ENCODE measurements at places on chromosomes 3 and 15.

DNA sequence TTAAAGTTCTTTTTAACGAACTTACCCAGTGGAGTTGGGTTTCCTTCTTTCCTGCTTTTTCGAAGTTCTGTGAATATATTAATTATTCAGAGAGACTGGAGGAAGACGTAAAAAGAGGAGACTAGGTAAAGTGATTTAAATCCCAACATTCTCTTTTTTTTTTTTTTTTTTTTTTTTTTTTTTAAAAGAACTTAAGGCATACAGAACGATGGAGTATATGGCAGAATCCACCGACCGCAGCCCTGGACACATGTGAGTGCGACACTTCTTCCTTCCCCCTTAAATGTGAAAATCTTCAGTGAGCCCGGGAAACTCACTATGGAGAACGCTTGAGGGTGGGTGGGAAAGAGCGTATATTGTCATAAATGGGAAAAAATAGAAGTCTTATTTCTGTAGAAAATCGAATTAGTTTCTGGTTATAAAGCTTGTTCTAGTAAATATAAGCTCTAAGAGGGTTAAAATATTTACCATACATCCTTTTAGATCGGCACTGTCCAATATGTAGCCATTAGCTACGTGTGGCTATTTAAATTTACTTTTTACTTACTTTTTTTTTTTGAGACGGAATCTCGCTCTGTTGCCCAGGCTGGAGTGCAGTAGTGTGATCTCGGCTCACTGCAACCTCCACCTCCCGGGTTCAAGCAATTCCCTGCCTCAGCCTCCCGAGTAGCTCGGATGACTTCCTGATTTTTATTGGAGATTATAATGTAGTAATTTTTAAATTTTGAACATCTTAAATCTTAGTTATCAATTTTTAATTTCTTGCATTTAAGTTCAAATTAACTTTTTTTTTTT lies 892 bp downstream of the NMD3 start:
- DNase-seq: no peak

DNA sequence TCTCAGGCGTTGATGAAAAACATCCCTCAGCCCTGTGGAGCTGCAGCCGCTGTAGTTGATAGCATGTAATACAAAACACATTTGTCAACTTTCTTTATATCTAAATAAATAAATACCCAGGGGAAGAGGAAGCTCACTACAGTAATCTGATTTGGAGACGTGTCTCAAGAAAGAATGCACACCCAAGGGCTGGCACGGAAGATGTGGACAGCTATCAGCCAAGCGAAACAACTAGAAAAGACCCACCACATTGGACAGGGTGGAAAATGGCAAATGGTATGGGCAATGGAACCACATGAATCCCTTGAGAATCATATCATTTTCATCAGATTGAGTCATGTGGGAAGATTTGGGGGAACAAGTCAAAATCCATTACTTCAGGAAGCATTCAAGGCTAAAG lies 43.1 kb upstream of the ALDH1A3 start:
- DNase-seq: no peak

- no peak for DNase-seq
Observed at GRCh38 chr3:119222391-119222790, 18.3 kb downstream of the B4GALT4 start.

GRCh38 chr3:126152901-126153694 lies 27.3 kb downstream of the ALDH1L1 start:
- no peak for DNase-seq

GRCh38 chr15:58410353-58410752 lies 21.4 kb upstream of the LIPC start:
- DNase-seq: peak; percentile 8

- DNase-seq: no peak
Observed at GRCh38 chr15:55218056-55218455, 21.3 kb upstream of the RSL24D1 start.

- no peak for DNase-seq
Observed at GRCh38 chr15:65785151-65785550, 6.9 kb downstream of the DENND4A start.

- DNase-seq: no peak
Observed at GRCh38 chr3:5663601-5664000, 476.1 kb downstream of the EDEM1 start.

DNA sequence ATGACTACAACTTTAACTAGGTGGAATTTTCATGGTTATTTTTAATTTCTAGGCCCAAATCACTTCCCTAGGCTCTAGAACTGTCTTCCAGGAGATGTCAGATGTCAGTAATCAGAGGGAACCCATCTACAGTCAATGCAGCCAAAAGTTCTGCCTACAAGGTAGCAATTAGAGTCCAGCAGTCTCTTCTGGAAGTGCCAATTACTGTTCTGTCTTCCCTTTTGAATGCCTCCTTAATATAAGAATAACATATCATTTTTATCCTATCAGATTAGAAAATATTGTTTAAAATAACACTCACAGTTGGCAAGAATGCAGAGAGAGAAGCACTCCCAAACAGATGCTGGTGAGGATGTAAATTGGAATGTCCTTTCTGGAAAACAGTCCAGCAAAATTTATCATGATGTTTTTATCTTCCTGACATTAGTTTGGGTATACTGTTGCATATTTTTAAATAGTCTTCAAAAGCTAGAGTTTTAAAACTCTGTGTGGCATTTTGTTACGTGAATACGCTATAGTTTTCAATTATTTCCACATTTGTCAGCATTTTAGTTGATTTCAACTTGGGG lies 543.7 kb downstream of the FHIT start:
- no peak for DNase-seq

- DNase-seq: no peak
Observed at GRCh38 chr3:10335190-10335738, 14.4 kb upstream of the SEC13 start.

DNA sequence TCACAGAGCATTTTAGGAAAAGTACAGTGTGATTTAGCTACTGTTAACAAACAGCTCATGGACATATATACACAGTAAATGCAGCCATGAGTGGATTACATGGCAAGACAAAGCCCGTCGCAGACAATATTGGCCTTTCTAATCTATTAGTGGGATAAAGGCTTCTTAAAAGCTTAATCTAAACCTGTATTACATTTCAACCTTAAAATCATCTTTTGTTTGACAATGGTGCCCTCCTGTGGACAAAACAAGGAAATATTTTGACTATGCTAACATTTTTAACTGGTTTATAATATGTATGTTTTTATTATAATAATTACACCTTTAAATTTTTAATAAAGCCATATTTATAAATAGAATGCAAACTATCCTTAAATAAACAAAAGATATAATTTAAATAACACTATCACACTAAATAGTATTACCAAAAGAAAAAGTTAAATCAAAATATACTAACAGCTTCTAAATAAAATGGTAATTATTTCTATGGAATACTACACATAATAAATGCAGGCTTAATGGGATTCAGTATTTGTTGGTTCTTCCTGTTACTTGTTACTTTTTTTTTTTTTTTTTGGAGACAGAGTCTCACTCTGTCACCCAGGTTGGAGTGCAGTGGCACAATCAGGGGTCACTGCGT lies 38.6 kb downstream of the TAFA4 start:
- DNase-seq: no peak

DNA sequence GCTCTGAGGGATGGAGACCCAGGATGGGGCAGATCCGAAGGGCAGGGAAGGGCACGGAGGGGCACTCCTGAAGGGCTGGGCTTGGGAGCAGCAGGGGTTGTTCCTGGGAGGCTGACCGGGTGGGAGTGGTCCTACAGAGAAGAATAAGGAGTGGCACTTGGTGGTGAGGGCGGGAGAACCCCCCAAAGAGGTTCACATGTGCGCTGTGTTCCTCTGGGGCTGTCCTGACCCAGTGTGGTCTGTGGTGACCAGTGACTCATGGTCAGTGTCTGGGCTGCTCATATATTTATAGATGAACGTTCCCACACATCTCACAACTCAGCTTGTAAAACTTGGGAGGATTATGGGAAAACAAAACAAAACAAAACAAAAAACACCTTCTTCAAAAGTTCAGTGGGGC lies 10.0 kb downstream of the TRPM1 start:
- no peak for DNase-seq

DNA sequence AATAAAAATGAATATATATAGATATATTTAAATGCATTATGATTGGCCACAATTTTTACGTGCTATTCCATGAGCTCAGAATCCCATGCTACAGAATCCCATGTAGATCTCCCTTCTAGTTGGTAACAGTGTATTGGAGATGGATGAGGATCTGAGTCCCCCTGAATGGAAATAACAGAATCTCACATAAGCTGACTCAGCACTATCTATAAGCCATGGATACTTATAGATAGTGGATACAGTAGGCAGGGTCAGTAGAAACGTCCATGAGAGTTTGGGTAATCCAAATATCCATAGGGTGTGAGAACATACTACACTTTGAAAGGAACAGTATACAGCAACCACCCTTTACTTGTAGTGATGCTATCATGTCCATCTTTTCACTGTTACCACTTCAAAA lies 375.4 kb downstream of the EPHA6 start:
- DNase-seq: no peak

- DNase-seq: no peak
Observed at GRCh38 chr3:101219842-101220560, 100.4 kb downstream of the IMPG2 start.

- no peak for DNase-seq
Observed at GRCh38 chr15:97576929-97577645, 383.4 kb upstream of the ARRDC4 start.

DNA sequence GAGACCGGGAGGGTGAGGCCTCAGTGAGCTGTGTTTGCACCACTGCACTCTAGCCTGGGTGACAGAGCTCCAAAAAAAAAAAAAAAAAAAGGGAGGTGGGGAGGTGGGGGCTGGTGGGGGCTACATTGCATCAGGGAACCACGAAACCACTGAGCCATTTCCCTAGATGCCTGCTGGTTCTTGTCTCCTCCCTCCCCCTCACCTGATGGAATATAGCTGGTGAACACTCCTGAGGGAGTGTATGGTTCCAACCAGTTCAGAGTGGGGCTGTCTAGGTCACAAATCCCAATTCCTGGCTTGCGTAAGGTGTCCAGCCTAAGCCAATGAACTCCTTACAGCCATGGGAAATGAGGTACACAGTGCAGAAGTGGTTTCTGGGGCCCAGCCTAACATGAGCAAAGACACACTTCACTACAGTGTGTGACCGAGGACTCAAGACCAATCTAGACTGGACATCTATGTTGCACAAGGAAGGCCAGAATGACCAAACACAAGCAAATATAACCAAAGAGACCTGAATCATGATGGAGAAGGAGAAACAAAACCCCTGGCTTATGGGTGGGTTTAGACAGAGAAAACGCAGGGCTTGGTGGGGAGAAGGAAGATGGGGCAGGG lies 39.1 kb upstream of the OSBPL11 start:
- DNase-seq: no peak

DNA sequence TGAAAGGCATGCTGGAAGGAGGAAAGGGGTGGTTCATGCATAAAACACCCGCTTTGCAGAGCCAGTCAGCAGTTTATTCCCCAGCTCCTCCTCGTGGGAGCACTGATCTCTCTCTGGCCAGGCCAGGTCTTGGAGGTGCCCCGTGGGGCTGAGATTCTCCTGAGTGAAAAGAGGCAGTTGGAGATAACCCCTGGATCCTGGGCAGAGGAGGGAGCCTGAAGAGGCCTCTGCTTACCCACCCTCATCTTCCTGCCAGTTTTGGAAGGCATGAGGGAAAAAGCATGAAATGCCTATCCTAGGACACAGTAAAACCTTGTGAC lies 108.3 kb downstream of the SEMA5B start:
- no peak for DNase-seq

DNA sequence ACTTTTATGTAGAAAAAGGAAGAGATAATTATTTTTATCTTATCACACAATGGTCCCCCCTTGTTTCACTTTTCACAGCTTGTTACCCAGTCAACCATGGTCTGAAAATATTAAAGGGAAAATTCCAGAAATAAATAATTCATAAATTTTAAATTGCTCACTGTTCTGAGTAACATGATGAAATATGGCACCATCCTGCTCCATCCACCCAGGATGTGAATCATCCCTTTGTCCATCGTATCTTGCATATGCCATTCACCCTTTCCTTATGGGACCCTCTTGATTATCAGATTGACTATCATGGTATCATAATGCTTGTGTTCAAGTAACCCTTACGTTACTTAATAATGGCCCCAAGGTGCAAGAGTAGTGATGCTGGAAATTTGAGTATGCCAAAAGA lies 43.7 kb downstream of the ANKRD28 start:
- no peak for DNase-seq

DNA sequence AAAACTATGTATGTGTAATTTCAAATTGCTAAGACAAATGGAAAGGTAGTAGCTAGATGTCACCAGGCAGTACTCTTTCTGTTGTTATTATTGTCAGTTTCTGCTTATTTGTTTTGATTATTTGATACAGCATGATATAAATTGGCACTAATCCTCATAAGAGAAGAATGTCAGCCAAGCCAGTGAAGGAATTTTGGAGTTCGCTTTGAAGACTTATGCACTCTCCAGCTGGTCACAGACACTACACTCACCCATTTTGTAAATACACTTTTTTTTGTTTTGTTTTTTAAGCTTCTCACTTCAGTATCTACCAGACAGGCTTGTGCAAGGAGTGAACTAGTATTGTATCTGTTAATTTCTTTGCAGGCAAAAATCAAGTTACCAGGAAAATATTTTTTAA lies 180.2 kb upstream of the TTC14 start:
- no peak for DNase-seq

GRCh38 chr3:196073255-196073753 lies 8.6 kb downstream of the TFRC start:
- peak; percentile 41 for DNase-seq

DNA sequence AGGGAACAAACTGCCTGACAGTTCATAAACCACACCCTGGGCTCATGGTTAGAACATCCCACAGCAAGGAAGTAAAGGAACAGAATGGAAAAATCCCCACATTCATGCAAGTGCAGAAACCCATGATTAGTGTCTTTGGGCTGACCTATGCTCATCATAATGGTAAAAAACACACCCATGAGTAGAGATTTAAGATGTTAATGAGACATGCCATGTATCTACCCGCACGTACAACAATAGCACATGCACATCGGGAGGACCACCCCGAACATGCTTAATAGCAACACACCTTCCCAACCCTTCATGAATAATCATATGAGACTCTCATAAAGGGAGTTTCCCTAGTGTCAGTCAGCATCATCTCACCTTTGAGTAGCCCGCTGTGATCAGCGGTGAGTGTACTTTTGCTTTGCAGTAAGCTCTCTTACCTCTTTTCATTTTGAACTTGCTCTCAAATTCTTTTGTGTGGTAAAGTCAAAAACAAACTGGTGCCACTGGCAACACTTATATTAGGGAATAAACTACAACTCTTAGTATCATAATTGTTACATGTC lies 23.2 kb downstream of the ZBED2 start:
- DNase-seq: no peak

- DNase-seq: no peak
Observed at GRCh38 chr3:150450916-150451315, 42.8 kb downstream of the TSC22D2 start.

GRCh38 chr15:78922527-78922926 lies 22.3 kb downstream of the CTSH start:
- no peak for DNase-seq

- DNase-seq: no peak
Observed at GRCh38 chr3:112925969-112926368, 48.9 kb downstream of the CD200R1 start.

Measured in stimulated activated CD8-positive, alpha-beta memory T cell treated with anti-CD3 and anti-CD28 coated beads, Interleukin-7, amount 100 ng/mL, for 1 hour (primary cell).